Activated CD8-positive, alpha-beta memory T cell treated with anti-CD3 and anti-CD28 coated beads for 1 hour (primary cell): ENCODE measurements at places on chromosomes 11 and 22.

- no peak for DNase-seq
Measured at GRCh38 chr11:13343067-13343466, 65.5 kb downstream of the BMAL1 start.

- no peak for DNase-seq
Measured at GRCh38 chr11:105081412-105082150, 36.4 kb upstream of the CARD16 start.

DNA sequence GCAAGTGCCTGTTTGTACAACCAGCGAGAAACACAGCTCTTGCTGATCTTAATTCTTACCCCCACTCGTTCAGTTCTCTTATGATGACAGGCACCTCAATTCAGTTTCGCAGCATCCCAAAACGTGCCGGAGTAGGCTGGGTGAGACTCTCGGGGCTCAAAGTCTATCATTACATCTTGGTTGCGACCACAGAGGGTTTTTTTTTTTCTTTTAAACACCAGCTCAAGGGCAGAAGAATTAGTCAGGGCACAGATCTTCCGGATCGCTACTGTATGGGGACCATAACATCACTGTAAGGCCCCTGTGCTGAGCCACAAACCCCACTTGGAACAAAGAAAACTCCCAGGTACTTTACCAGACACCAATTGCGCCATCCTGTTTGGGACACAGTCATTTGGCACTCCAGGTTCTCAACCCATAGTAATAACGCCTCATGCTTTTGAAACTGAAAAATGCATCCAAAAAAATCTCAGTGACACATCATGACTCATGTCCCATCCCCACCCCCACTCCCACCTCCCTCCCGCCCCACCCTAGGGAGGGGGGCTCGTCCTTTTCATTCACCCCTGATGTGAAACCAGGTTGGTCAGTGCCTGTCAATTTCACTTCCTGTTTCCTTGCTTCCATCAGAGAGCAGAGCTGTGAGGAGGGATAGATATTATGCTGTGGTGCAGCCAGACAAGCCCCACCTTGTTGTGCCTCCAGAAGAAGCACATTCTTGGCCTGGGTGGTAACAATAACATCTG, 41.0 kb upstream of the CD5 start:
- peak; percentile 39 for DNase-seq

DNA sequence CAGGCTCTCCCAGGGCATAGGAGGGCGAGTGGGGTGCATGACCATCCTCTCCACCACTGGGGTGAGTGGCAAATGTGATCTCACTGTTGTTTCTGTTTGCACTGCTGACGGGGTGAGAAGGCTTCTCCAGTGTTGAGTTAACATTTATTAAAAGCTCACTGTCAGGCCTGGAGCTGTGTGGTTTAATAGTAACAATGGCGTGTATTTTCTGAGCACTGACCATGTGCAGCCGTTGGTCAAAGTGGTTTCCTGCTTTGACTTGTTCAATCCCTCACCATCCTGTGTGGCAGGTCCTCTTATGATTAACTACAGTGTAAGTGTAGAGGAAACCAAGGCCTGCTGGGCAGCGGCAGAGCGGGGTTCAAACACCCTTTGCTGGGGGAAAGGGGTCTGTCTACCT, 4.4 kb downstream of the A4GALT start:
- DNase-seq = no peak

GRCh38 chr11:127862406-127862805, 725.0 kb downstream of the ETS1 start:
- DNase-seq = no peak

DNA sequence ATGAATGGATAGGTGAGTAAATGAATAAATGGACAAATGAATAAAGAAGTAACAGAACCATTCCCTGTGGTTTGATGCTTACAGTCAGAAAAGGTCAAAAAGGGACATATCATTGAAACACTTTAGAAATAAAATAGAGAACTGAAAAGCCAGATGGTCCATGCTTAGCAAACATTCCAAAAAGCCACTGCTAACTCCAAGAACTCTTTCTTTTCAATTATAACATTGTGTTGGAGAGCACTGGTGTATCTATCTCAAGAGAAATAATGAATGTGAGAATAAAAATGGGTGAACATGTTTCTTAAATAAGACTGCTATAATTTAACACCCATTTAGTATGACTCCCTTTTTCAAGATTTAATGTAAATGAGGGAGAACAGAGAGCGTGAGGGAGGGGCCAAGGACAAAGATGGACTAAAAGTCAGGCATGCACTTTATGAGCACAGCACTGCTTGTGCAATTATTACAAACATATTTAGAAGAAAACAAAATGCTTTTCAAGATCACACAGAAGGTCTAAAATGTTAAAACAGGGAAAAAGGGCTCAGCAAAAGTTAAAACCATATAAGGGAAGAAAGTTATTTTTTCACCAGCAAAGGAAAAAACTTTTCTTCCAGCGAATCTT, 224.3 kb upstream of the PITPNB start:
- no peak for DNase-seq

DNA sequence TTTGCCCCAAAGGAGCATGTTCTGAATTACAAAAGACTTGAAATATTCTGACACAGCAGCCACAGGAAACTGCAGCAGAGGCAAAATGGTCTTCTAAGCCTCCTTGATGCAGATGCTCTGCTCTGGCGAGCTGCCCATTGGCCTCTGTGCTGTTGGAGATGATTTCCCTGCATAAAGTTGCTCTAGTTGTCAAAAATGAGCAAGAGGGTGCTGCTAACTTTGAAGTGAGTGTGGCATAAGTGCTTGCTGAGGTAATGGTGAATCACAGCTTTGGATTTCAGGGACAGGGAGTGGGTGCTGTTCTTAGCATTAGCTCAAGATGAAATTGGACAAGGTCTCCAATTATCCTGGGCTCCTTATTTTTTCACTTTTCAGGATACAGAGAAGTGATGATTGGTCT, 435.4 kb downstream of the TMEM135 start:
- DNase-seq = no peak

GRCh38 chr22:31639436-31640039, 22.5 kb downstream of the PISD start:
- no peak for DNase-seq

DNA sequence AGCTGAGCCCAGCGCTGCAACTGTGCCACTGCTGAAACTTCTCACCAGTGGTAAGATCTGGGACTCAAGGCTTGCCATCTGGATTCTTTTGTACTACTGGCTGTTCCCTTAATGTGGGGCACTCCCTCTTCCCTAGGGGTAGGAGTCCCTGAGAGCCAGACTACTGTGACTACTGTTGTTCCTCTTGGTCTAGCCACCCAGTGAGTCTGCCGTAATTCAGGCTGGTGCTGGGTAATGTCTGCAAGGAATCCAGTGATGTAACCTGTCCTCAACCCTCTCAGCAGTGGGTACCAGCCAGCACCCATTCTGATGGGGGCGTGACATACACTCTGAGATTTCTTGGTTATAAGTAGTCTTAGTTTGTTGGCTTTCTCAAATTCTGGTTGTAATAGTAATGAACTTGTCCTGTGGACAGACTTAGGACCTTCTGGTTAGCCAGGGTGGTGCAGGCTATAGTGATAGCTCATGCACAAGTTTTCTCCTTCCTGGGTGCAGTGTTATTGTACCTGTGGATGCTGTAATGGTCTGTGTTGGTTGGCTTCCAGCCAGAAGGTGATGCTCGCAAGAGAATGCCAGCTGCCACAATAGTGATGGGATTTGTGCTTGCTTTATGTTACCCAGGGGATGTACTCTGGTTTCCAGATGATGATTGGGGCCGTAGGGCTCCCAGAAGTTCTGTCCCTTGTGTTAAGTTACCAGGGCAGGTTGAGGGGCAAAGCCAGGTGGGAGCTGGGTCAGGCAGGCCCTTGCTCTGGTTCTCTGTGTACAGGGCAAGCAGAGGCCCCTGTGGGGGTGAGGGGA, 65.5 kb downstream of the ARHGAP42 start:
- no peak for DNase-seq

DNA sequence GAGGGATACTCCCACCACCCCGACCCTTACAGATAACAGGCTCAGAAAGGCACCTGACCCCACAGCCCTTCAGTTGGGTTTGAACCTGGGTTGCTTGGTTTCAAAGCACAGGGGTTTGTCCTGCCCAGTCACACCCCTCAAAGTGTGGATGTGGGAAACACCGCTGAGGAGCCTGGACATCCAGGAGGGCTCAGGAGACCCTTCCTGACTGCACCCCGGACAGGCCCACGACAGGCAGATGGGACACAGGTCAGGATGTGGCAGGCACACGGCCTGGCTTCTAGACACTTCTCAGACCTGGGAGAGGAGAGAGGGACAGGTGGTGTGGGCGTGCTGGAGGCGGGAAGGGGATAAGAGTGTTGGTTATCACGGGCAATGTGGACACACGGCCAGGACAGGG, 932.3 kb downstream of the BRD1 start:
- no peak for DNase-seq

GRCh38 chr22:45422237-45422983, 8.9 kb downstream of the RIBC2 start:
- DNase-seq = no peak

DNA sequence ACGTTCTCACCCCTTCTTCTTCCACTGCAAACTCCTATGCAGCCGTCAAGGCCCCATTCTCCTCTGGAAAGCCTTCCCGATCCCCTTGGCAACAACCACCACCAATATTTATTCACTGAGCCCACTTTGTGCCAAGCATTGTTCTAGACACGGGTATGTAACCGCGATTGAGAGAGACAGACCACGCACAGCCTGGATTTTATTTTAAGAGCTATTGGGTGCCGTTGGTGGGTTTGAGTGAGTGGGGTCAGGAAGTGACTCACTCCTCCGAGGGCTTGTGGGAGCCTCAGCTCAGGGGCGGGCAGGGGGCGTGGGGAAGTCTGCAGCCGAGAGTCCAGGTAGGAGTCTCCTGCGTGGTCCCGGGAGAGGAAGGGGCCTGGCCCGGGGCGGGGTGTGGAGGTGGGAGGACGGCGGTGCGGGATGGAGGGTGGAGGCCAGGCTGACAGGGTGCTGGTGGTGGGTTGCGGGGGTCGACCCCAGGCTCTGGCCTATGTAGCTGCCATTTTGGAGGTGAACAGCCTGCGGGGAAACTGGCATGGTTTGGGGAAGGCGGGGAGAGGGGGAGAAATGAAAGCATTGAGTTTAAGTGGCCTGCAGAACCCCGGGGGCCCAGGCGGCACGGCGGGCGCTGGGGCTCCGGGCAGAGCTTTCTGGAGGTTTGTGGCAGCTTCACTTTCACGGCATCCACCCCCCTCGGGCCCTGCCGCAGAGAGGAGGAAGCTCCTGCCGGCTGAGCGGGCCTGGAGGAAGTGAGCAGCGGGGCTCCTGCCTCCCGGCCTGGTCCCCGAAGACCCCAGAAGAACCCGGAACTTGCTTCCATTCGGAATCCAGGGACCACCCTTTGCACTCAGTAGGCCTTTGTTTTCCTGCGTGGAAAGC, 547 bp downstream of the PARVG start:
- peak; percentile 39 for DNase-seq
